RWPE1 (cell line): ENCODE measurements at places on chromosomes 16 and 17.
A peak's percentile ranks its signal among the peaks of the same experiment; 100 is the strongest.

DNA sequence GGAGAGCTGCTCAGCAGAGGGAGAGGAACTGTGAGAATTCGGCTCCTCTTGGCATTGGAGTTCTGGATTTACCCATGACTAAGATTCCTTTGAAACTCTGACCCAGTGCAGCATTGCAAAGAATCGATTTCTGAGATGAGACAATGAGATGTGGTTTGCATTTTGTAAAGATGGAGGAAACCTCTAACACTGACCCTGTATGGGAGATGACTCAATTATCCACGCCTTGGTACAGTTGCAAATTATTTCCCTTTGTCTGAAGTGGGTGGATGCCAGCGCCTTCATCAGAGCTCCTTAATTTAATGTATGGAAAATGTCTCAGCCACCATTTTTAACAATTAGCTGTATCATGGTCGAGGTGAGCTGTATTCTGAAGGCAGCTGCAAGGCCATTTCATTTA is 53.4 kb downstream of the NUP93 start:
- DNase-seq: no peak

DNA sequence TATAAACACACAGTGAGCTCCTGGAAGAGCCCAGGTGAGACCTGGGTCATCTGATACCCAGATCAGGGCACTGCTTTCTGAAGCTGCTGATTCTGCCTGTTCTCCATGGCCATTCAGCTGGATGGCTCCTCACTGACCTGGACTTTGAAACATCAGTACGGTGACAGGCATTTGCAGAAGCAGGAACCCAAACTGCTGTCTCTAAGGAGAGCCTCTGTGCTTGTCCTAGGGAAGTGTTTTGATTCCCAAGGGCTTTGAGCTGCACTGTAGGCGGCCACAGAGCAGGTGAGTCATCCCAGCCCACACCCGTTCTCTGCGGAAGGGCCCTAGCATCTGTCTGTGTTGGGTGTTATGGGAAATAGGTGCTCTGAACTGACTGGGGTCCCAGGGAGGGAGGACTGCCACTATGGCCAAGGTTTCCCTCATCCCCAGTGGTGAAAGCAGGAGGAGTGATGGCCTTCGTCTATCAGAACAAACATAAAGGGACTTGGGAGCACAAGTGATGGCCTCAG is 60.7 kb upstream of the ADCY9 start:
- peak; percentile 67 for DNase-seq

- no peak for DNase-seq
Observed at GRCh38 chr17:68305142-68305541, 13.8 kb downstream of the ARSG start.

DNA sequence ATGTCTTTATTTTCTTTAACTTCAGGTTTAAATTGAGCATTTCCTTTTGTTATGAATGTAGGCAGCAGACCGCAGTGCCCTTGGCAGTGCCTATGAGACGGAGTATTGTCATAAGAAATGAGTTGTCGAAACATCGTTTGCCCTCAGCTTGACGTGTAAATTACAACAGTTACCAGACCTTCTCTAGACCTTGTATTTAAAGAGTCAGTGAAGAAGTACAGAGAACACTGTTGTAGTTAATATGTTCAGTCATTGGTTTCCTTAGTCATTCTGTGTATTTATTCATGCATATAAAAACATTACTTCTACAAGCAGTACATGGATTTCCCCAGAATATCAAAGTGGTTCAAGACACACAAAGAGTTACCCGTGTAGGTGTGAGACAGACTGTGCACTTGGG is 19.0 kb downstream of the IRF8 start:
- no peak for DNase-seq

DNA sequence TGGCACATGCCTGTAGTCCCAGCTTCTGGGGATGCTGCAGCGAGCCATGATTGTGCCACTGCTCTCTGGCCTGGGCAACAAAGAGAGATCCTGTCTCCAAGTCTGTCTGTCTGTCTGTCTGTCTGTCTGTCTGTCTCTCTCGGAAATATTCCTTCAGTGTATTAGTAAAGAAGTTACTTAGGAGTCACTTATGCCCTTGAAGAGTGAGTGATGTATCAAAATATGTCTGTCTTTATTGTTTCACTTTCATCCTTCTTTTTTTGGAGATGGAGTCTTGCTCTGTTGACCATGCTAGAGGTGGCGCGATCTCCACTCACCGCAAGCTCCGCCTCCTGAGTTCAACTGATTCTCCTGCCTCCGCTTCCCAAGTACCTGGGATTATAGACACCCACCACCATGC is 410.5 kb downstream of the WWOX start:
- DNase-seq: no peak

DNA sequence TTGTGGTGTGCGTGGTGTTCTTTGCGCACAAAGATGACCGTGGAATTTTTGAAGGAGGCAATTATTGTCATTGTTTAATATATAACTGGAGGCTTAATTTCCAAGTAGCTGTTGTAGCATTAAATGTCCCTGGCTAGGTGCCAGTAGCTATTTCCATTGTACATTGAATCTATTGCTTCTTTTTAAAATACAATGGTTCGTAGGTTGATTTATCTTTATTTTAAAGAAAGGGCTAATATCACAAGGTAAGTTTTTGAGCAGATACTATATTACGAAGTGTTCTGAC is 127.1 kb downstream of the RPTOR start:
- DNase-seq: no peak

DNA sequence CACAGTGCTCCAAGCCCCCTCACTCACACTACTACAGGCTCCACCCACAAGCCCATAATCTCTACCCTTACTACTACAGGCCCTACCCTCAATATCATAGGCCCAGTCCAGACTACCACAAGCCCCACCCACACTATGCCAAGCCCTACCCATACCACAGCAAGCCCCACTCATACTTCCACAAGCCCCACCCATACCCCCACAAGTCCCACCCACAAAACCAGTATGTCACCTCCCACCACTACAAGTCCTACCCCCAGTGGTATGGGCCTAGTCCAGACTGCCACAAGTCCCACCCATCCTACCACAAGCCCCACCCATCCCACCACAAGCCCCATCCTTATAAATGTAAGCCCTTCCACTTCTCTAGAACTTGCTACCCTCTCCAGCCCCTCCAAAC is 13.8 kb downstream of the RIPOR1 start:
- DNase-seq: peak; percentile 67

DNA sequence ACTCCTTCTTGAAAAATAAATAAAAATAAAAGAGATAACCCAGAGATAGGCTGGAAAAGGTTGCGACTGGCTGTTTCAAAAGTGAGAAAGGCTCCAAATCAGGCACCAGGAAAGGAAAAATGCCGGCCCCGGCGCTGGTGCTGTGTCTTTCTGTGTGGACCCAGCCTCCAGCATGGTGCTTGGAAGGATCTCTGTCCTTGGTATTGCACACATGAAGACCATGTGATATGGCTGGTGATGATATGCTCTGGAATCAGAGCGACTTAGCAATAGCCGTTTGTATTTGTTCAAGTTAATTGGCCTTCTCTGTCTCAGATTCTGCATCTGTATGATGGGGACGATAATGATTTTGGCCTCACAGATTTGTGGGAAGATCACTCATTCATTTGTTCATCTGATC is 3.4 kb downstream of the WSCD1 start:
- DNase-seq: no peak

- DNase-seq: no peak
Observed at GRCh38 chr16:56800355-56800754, 64.7 kb upstream of the SLC12A3 start.

DNA sequence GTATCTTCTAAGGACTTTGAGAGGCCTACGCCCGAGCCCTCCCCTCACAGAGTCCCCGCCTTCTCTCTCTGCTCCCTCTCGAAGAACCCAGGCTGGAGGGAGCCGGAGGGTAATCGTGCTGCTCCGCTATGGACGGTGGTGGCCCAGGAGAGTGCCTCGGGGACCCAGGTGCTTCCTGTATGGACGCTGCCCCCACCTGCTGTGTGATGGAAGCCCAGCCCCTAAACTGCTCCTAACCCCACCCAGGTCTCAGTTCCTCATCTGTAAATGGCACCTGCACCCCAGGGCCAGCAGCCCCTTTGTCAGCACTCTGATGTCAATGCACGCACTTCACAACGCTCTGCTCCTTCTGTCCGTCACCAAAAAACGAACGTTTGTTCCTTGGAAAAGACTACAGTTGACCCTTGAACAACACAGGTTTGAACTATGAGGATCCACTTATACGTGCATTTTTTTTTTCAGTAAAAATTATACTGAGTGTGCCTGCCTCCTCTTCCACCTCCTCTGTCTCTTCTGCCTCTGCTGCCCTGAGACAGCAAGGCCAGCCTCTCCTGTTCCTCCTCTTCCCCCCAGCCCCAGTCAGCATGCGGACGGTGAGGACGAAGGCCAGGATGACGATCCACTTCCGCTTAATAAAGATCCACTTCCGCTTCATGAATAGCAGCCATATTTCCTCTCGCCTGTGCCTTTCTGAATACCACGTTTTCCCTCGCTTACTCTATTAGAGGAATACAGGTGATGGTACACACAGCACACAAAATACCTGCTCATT is 118.3 kb downstream of the BANP start:
- no peak for DNase-seq

GRCh38 chr17:40422990-40423633 is 5.4 kb upstream of the TOP2A start:
- no peak for DNase-seq

- no peak for DNase-seq
Observed at GRCh38 chr16:25835126-25835525, 143.4 kb downstream of the HS3ST4 start.

DNA sequence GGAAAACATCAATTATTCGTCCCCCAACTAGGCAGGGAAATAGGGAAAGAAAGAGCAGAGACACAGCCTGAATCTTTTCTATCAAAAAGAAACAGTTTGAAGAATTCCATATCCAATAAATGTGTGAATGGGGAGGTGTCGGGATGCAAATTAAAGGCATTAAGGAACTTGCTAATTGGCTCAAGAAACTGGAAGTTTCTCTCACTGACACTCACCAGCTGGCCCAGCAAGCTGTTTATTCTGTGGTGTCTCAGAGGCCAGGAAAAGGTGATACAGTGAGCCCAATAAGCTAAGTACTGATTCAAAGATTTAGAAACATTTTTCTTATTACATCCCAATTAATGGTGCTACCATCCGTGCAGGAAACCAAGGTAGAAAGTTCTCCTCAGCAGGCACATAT is 104.4 kb upstream of the CLEC3A start:
- DNase-seq: no peak
